Skeletal muscle cell (primary cell): ENCODE measurements at places on chromosomes 13 and 19.
A peak's percentile ranks its signal among the peaks of the same experiment; 100 is the strongest.

DNA sequence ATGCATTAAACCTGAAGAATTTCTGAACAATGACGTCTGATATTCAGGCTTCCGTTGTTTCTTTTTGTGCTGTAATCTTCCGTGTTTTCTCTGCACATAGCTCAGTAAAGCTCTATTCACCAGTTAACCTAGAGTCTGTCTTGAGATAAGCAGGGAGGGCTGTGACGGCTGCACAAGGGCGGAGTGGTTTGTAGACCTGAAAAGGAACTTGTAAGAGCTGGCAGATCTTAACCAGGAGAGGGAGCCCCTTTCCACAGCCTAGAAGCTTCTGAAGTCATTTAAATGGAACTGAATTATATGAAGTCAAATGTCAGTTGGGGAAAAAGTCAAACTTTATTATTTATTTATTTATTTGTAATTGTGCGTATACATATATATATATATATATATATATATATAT is 27.5 kb downstream of the DPRX start:
- DNase-seq: no peak

DNA sequence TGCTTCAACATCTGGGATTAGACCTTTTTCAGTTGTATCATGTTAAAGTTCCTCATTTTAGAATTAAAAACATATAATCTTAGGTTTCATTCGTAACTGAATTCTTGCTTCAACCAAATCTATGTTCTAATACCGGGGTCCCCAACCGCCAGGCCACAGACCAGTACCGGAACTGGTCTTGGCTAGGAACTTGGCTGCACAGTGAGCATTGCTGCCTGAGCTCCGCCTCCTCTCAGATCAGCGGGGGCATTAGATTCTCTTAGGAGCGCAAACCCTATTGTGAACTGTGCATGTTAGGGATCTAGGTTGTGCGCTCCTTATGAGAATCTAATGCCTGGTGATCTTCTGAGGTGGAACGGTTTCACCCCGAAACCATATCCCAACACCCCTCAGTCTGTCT is 19.2 kb downstream of the ITM2B start:
- DNase-seq: no peak

GRCh38 chr19:4284176-4284958 is 5.3 kb downstream of the SHD start:
- no peak for DNase-seq

GRCh38 chr19:51598159-51598915 is 27.3 kb downstream of the ZNF175 start:
- DNase-seq: no peak

DNA sequence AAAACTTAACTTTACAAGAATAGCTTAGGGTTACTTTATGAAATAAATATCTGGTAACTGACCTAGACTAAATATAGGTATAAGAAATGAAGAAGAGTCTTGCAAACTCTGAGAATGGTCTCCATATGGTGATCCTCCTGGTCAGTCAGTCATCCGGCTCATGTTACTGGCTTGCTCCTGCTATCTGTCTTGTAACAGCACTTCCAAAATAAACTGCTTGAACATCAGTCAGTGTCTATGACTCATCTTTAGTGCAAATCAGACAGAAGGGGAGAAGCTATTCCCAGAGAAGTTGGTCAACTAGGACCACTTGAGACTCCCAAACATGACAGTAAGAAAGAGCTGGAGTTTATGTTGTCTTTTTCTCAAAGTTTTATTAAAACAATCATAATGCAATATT is 1550.9 kb downstream of the PCDH9 start:
- DNase-seq: peak; percentile 69

GRCh38 chr13:38998739-38999138 is 8.1 kb upstream of the STOML3 start:
- no peak for DNase-seq

- DNase-seq: peak; percentile 26
Observed at GRCh38 chr13:34430294-34430693, 511.8 kb upstream of the NBEA start.

GRCh38 chr13:96252903-96253302 is 163.0 kb downstream of the HS6ST3 start:
- no peak for DNase-seq

DNA sequence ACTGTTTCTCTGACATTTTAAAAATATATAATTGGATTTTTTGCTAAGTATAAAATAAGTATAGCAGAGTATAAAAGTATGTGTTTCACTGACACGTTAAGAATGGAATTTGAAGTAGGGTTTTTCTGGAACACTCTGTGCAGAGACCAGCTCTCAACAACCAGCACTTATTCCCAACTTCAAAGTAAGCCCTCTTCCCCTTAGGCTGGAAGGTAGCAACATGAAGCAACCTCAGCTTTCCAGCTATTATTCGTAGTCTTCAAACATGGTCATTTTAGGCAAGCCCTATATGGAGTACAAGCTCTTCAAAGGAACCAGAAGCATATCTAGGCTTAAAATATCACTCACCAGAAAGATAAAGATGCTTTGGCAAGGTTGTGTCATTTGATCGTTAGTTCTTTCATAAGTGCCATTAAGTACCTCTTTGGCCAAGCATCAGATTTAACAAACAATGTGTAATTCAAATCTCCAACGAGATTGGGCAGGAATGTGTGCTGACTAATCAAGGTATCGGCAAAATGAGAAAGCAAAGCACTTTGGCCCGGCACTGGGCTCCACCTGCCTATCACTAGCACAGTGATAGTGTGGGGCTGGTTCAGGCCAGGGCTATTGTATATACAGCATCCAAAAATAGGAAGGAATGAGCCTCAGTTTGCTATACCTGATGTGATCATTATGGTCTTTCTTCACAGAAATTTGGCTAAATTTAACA is 95.9 kb upstream of the FREM2 start:
- no peak for DNase-seq

DNA sequence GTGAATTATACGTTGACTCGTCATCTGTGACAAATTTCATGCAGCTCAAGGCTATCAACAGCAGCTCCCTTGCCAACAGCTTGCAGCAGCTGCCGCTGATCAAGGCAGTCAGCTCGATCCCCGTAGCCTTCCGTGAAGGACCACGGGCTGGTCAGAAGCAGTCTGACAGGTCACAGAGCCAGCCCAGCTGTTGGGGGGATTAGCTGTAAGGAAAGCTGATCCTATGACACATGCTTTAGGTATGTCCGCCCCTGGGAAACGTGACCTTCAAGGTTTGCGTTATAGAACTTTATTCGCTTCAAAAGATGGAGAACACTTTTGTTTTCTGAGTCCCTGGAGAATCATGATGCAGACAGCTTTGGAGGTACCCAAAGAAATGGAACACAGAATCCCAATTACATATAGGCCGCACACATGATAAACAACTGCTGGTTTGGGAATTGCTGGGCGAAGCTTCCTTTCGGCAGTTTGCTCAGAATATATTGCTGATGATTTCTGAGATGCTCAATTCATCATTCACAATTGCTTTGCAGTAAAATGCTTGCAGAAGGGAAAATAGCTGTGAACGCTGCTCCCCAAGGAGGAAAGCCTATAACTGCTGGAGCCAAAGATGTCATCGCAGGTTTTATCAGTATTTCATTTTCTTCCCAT is 62.6 kb upstream of the USP29 start:
- peak; percentile 47 for DNase-seq

DNA sequence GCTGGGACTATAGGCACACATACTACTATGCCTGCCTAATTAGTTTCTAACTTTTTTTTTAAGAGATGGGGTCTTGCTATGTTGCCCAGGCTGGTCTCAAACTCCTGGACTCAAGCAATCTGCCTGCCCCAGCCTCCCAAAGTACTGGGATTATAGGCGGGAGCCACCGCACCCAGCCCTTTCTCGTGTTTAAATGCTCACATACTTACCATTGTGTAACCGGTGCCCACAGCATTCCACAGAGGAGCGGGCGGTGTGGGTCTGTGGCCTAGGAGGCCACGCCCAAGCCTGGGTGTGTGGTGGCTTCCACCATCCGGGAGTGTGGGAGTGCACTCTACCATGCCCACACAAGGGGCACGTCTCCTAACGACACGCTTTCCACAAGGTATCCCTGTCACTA is 7.7 kb downstream of the LMNB2 start:
- no peak for DNase-seq
